Activated naive CD8-positive, alpha-beta T cell treated with anti-CD3 and anti-CD28 coated beads, Interleukin-2, amount 10 ng/mL, durations not matched to agents 7 days and 5 days (primary cell): ENCODE measurements at places on chromosomes 11 and 22. TPM values are rescaled to one million over a fixed set of nuclear protein-coding genes. Genes with fewer than 3 reads are reported as not detected.

Gene MYO7A
- 0.37 TPM for total RNA-seq

Gene ARRB1
- total RNA-seq, result 61.8 TPM

Gene PARVA
- total RNA-seq, result 0.61 TPM

Gene FAM76B
- total RNA-seq, result 57.3 TPM

Gene CECR2
- total RNA-seq, result not detected

Gene PARVB
- 40.7 TPM for total RNA-seq

Gene PPM1F
- total RNA-seq, result 19.5 TPM

DNA sequence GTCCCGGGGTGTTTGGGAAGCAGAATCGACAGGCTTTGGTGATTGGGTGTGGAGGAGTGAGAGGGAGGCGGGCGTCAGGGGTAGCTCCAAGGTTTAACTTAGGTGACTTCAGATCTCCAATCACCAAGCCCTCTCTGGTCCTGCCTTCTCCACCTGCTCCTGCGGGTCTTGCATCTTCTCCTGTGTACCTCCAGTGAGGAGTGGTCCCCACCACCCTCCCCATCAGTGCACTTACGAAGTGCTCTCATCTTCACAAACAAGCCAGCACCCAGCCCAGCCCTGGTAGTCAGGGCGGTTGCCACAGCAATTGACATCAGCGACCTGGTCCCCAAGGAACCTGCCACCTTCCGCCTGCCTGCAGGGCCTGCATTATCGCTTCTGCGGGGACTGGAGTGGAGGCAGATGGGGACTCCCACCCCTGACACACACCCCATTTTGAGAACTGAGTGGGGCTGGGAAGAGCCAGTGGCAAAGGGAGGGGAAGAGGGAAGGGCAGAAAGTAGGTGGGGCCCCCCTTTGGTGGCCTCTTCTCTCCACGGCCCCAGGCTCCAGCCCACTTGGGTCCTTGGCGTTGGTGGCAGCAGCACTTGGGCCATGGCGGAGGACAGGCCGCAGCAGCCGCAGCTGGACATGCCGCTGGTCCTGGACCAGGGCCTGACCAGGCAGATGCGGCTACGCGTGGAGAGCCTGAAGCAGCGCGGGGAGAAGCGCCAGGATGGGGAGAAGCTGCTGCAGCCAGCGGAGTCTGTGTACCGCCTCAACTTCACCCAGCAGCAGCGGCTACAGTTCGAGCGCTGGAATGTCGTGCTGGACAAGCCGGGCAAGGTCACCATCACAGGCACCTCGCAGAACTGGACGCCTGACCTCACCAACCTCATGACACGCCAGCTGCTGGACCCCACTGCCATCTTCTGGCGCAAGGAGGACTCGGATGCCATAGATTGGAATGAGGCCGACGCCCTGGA is at the start of gene OMP:
Gene OMP (plus strand): TSS at position 595 of the 965 bp plus-strand sequence. CDS start 0 bp downstream, at position 595.
- H3K27ac ChIP-seq, result no peak within 1 kb of the TSS
- H3K4me3 ChIP-seq, result no peak within 1 kb of the TSS
- H3K36me3 ChIP-seq, result no peaks in the 10 kb centered on the region
- H3K27me3 ChIP-seq, result peaks cover 1% of the 10 kb centered on the region
- DNase-seq, result no peak
- H3K4me1 ChIP-seq, result peaks cover 2% of the 10 kb centered on the region

DNA sequence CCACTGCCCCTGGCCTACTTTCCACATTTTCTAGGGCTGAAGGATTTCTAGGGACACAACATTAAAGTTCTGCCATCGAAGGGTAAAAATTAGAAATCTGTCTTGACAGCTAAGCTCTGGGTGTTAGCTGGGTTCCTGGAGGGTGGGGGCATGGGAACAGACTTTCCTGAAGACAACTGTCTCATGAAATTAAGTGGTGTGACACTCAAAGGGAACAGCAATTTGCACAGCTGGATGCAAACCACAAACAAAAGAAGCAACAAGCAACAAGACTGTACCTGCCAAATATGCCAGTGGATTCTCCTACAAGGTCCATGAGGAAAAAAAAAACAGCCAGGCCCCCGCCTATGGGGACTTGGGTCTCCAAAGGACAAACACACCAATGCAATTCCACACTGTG is 32.5 kb downstream of the WT1 start:
- no peak overlapping the region for H3K4me3 ChIP-seq
- no peak for DNase-seq
- no peaks in the 10 kb centered on the region for H3K36me3 ChIP-seq
- peaks cover 2% of the 10 kb centered on the region for H3K27me3 ChIP-seq
- H3K27ac ChIP-seq, result no peak overlapping the region
- no peaks in the 10 kb centered on the region for H3K4me1 ChIP-seq

GRCh38 chr22:29914165-29914564 is 31.2 kb downstream of the MTMR3 start:
- H3K4me1 ChIP-seq, result peaks cover 7% of the 10 kb centered on the region
- no peaks in the 10 kb centered on the region for H3K36me3 ChIP-seq
- no peaks in the 10 kb centered on the region for H3K27me3 ChIP-seq
- H3K27ac ChIP-seq, result no peak overlapping the region
- DNase-seq, result no peak
- no peak overlapping the region for H3K4me3 ChIP-seq

DNA sequence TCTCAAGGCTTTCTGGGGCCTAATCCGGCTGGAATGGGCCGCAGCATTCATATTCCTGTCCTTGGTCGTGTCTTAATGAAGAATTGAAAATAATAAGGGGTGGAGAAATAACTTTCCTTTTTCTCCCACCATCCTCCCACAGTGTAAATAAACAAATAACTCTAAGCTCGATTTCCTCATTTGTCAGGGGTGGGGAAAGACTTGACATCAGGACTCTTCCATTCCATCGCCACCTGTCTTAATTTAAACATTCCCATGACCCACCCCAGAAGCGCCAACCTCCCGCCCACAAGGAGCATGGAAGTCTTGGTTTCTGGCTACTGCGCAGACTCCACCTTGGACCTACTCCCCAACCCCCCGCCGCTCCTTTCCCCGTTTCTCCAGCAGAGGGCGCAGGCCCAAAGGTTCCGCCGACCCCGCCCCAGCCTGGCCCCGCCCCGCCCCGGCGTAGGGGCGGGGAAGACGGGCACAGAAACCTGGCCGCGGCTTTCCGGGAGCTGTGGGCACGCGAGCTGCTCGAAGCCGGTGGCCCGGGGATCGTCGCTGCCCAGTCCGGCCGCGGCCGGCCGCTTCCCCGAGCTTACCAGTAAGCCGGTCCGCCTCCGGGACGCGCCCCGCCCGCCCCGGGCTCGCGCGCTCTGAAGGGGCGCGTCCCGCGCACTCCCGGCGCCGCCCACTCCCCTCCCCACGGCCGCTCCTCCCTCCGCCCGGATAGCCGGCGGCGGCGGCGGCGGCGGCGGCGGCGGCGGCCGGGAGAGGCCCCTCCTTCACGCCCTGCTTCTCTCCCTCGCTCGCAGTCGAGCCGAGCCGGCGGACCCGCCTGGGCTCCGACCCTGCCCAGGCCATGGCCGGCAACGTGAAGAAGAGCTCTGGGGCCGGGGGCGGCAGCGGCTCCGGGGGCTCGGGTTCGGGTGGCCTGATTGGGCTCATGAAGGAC is at the start of gene CBL:
Gene CBL (plus strand): TSS at position 766 of the 937 bp plus-strand sequence. CDS start 79 bp downstream, at position 845.
- peaks cover 3% of the 10 kb centered on the region for H3K36me3 ChIP-seq
- H3K4me3 ChIP-seq, result peak within 1 kb of the TSS; percentile 99
- peaks cover 14% of the 10 kb centered on the region for H3K4me1 ChIP-seq
- no peaks in the 10 kb centered on the region for H3K27me3 ChIP-seq
- peak; percentile 97 for DNase-seq

GRCh38 chr11:128632141-128632791 is 44.9 kb upstream of the ETS1 start:
- no peaks in the 10 kb centered on the region for H3K36me3 ChIP-seq
- no peaks in the 10 kb centered on the region for H3K27me3 ChIP-seq
- no peak for DNase-seq
- H3K27ac ChIP-seq, result no peak overlapping the region
- no peak overlapping the region for H3K4me3 ChIP-seq
- peaks cover 47% of the 10 kb centered on the region for H3K4me1 ChIP-seq

GRCh38 chr22:38201711-38202436 is at the start of gene MAFF:
Gene MAFF (plus strand): TSS chr22:38201994. CDS start chr22:38213854, 11,860 bp downstream.
- peaks cover 34% of the 10 kb centered on the region for H3K4me1 ChIP-seq
- no peaks in the 10 kb centered on the region for H3K27me3 ChIP-seq
- H3K27ac ChIP-seq, result peak within 1 kb of the TSS; percentile 98
- DNase-seq, result peak; percentile 90
- H3K36me3 ChIP-seq, result peaks cover 2% of the 10 kb centered on the region

GRCh38 chr22:26725012-26725676 is 67.8 kb downstream of the MIAT start:
- no peak overlapping the region for H3K27ac ChIP-seq
- H3K27me3 ChIP-seq, result no peaks in the 10 kb centered on the region
- no peak overlapping the region for H3K4me3 ChIP-seq
- DNase-seq, result no peak
- H3K36me3 ChIP-seq, result peaks cover 6% of the 10 kb centered on the region

DNA sequence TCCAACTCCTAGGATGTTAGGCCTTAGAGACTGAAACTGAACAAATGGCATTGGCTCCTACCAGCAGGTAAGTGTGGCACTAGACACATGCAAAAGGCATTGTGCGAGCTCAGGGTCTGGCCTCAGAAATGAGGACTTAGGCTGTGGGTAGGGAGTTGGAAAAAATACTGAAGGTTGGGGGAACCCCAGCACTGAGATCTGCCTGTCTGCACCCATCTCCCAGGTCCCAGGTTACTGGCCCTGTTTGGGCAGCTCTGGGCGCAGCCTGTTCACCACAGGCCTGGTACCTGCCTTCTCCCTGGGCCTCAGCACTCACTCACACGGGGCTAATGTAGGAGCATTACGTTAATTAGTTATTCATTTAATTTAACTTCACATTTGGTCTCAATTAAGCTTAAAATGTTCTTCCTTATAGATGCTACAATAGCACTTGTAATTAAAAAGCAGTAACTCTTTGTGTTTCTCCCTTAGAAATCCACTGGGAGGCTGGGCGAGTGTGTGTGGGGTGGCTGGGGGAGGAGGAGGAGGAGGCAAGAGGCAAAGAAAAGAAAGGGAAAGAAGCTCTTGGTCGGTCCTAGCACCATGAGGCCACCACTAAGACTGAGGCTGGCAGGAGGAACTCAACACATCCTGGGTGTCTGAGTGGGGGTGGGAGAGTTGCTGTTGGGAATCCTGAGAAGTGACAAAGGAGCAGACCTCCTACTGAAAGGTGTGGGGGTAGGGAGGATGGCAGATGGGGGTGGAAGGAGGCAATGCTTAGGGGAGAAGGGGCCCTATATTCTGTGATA is 19.4 kb downstream of the TMEM218 start:
- DNase-seq, result no peak
- H3K27ac ChIP-seq, result no peak overlapping the region
- H3K36me3 ChIP-seq, result peaks cover 2% of the 10 kb centered on the region
- no peak overlapping the region for H3K4me3 ChIP-seq

- no peak overlapping the region for H3K27ac ChIP-seq
- peaks cover 14% of the 10 kb centered on the region for H3K27me3 ChIP-seq
- no peaks in the 10 kb centered on the region for H3K4me1 ChIP-seq
- H3K4me3 ChIP-seq, result no peak overlapping the region
- DNase-seq, result no peak
Measured at GRCh38 chr11:17631702-17632365, 84.8 kb downstream of the OTOG start.

DNA sequence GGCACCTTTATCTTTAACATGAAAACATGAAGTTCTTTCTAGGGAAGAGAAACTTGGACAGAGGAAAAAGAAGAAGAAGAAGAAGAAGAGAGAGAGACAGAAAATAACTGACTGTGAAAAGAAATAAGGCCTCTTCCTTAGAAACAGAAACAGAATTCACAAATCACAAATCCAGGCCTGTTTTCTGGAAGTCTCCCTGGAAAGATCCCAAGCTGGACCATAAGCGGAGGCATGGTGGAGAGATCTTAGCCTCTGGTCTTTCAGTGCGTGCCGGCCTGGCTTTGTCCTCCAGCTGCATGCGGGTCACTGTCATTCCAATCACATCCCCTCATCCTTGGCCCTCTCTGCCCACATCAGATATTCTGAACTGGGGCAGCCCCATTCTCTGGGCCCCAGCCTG is 6.9 kb downstream of the FXYD6 start:
- no peaks in the 10 kb centered on the region for H3K36me3 ChIP-seq
- peaks cover 20% of the 10 kb centered on the region for H3K27me3 ChIP-seq
- H3K4me3 ChIP-seq, result no peak overlapping the region
- H3K4me1 ChIP-seq, result peaks cover 20% of the 10 kb centered on the region

GRCh38 chr22:44883011-44883421 is 126.8 kb downstream of the PHF21B start:
- H3K36me3 ChIP-seq, result no peaks in the 10 kb centered on the region
- peak; percentile 8 for DNase-seq
- no peak overlapping the region for H3K4me3 ChIP-seq
- no peak overlapping the region for H3K27ac ChIP-seq
- H3K27me3 ChIP-seq, result no peaks in the 10 kb centered on the region

DNA sequence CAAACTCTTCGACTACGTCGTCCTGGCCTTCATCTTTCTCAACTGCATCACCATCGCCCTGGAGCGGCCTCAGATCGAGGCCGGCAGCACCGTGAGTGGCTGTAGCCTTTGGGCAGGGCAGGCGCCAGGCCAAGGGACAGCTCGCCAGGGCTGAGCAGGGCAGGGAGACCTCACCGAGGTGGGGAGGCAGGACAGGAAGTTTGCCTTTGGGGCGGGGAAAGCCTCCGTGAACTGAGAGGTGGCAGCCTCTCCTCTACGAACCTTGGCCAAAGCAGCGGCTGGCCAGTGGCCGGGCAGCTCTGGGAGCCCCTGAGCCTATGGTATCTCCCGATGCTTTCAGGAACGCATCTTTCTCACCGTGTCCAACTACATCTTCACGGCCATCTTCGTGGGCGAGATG is 93.2 kb downstream of the CACNA1I start:
- peak overlapping the region; percentile 39 for H3K4me3 ChIP-seq
- H3K27me3 ChIP-seq, result peaks cover 23% of the 10 kb centered on the region
- peaks cover 10% of the 10 kb centered on the region for H3K4me1 ChIP-seq
- DNase-seq, result no peak

GRCh38 chr11:31913985-31914384 is 102.9 kb upstream of the PAX6 start:
- no peak overlapping the region for H3K4me3 ChIP-seq
- peaks cover 4% of the 10 kb centered on the region for H3K27me3 ChIP-seq
- no peaks in the 10 kb centered on the region for H3K36me3 ChIP-seq
- no peak for DNase-seq

- no peak overlapping the region for H3K4me3 ChIP-seq
- peaks cover 3% of the 10 kb centered on the region for H3K4me1 ChIP-seq
- H3K27ac ChIP-seq, result no peak overlapping the region
- H3K36me3 ChIP-seq, result peaks cover 16% of the 10 kb centered on the region
- DNase-seq, result no peak
Measured at GRCh38 chr11:119134389-119134978, 13.1 kb downstream of the HINFP start.

GRCh38 chr11:126098204-126098769 is 35.6 kb upstream of the CDON start:
- H3K36me3 ChIP-seq, result no peaks in the 10 kb centered on the region
- H3K4me3 ChIP-seq, result no peak overlapping the region
- no peak for DNase-seq
- no peaks in the 10 kb centered on the region for H3K4me1 ChIP-seq

DNA sequence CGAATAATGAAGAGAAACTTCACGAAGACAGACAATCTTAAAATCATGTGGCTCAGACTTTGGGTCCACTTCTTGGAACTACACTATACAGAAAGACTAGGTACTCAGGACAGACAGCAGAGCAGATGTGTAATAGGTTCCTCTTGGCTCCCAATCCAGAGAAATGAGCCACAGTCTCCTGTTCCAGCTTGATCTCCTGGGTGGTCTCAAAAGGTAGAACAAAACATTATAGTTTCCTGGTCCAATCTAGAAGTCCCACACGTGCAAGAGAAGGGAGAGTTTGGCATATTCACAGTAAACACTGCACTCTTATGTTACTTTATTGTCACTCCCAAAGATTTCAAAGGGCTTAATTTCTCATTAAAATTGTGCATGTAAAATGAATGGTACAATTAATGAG is 134.5 kb upstream of the FIBIN start:
- no peaks in the 10 kb centered on the region for H3K36me3 ChIP-seq
- no peak overlapping the region for H3K27ac ChIP-seq
- H3K4me1 ChIP-seq, result no peaks in the 10 kb centered on the region
- H3K27me3 ChIP-seq, result no peaks in the 10 kb centered on the region
